DMS 273 treated with DMSO at 0.1 percent for 48 hours (cell line): ENCODE measurements at places on chromosomes 12 and 14.

DNA sequence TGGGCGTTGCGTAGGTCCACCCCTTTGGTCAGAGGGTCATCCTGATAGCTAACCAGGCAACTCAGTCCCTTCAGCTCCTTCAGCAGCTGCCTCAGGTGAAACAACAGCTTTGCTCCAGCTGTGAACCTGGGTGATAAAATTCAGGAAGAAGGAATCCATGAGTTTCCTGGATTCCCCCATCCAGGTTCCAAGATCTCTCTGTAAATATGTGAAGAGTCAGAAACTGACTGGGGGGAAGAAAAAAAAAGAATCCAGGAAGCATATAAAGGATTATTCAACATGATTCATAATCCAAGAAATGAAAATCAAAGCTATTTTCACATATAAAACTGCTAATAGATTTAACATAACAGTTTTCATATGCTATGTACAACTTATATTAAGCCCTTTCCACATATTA lies 8.6 kb downstream of the STAT2 start:
- DNase-seq = no peak

GRCh38 chr14:32545506-32546210 lies 216.6 kb downstream of the AKAP6 start:
- DNase-seq = no peak

DNA sequence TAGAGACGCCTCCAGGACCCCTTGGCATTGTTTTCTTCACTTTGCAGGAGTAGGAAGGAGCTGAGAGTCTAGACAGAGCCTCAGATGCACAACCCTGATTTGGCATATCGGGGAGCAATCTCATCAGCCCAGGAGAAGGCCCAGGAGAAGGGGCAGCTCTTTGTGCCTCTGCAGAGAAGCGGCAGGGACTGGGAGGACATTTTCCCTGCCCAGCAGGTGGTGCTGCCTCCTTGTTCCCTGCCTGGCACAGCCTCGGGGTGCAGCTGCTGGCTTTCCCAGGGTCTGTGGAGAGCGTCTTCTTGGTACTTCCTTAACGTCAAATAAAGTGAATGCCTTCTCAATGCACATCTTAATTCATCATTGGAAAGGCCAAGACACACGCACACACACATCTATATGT lies 419.5 kb downstream of the TMEM121 start:
- no peak for DNase-seq

GRCh38 chr12:93103154-93103553 lies 174.1 kb upstream of the EEA1 start:
- no peak for DNase-seq

- no peak for DNase-seq
Measured at GRCh38 chr14:68660495-68660894, 132.4 kb downstream of the ZFP36L1 start.

DNA sequence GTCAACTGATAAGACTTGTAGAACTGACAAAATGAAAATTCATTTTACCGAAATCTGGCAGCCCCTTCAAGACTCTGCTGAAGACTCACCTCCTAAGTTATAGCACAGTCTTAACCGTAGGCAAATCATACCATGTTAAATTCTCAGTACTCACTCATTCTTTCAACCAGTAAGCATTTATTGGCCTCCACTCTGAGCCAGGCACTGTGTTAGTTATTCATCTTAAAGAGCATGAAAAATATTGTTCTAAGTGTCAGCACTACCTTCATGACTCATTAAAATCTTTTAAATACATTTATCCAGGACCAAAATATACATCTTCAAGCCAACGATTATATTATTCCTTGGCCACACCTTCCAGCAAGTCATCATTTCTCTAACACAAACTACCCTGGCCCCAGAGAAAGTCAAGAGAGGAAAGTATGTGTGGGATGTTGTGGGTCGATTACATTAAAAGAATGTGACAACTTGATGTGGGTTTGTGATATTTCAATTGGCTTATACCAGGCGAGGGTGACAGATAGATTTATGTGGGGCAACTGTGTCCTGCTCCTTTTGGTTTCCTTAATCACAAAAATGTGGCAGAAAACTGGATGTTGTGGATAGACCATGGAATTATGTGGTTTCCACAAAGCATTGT lies 55.0 kb downstream of the TMEM30B start:
- DNase-seq = no peak

DNA sequence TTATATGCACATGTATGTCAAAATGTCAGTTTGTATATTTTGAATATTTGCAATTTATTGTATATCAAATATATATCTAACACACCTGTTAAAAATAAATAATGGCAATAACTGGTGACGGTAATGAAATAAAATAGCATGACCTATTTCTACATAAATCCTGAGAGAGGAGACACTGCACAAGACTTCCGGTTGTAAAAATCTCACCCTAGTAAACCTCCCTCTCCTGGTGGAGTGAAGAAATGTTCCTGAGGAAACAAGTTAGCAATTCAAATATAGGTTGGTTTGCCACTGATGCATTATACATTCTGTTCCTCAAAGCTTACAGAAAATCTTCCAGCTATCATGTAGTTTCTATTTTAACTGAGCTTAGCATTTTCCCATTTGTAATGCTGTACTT lies 166.1 kb upstream of the SYT10 start:
- no peak for DNase-seq
